ENCODE measurements at places on chromosomes 4 and X. TPM values are rescaled to one million over a fixed set of nuclear protein-coding genes. Genes with fewer than 3 reads are reported as not detected.

The DMRTC1B gene
- total RNA-seq: not detected

The TCEAL2 gene
- total RNA-seq: 20.8 TPM

The ETDB gene
- not detected for total RNA-seq

The ABCG2 gene
- 2.9 TPM for total RNA-seq

The SPANXD gene
- not detected for total RNA-seq

The SPANXA1 gene
- not detected for total RNA-seq

The LRIT3 gene
- 0.12 TPM for total RNA-seq

The MAGEC1 gene
- total RNA-seq: not detected

The GPR78 gene
- not detected for total RNA-seq

The PDZD11 gene
- total RNA-seq: 44.5 TPM

The MAGED2 gene
- 131 TPM for total RNA-seq

The PPP3CA gene
- 15.7 TPM for total RNA-seq

The SOWAHD gene
- not detected for total RNA-seq

The LIMCH1 gene
- total RNA-seq: 101 TPM

The KLHL4 gene
- 1.0 TPM for total RNA-seq
